ENCODE measurements at places on chromosomes 5 and 9.

- DNase-seq = no peak
Observed at GRCh38 chr9:34496149-34496712, 26.6 kb downstream of the ENHO start.

GRCh38 chr5:168366116-168366515 lies 74.7 kb downstream of the WWC1 start:
- no peak for DNase-seq

DNA sequence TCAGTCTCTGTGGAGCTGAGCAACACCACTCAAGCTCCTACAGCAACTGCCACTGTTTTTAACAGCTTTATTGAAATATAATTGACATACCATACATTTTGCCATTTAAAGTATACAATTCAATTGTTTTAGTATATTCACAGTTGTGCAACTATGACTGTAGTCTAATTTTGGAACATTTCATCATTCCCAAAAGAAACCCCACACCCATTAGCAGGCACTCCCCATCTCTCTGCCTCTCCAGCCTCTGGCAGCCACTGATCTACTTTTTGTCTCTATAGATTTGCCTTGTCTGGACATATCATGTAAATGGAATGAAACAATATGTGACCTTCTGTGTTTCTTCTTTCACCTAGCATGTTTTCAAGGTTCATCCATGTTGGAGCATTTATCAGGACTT lies 43.5 kb downstream of the RUSC2 start:
- DNase-seq = peak; percentile 51

DNA sequence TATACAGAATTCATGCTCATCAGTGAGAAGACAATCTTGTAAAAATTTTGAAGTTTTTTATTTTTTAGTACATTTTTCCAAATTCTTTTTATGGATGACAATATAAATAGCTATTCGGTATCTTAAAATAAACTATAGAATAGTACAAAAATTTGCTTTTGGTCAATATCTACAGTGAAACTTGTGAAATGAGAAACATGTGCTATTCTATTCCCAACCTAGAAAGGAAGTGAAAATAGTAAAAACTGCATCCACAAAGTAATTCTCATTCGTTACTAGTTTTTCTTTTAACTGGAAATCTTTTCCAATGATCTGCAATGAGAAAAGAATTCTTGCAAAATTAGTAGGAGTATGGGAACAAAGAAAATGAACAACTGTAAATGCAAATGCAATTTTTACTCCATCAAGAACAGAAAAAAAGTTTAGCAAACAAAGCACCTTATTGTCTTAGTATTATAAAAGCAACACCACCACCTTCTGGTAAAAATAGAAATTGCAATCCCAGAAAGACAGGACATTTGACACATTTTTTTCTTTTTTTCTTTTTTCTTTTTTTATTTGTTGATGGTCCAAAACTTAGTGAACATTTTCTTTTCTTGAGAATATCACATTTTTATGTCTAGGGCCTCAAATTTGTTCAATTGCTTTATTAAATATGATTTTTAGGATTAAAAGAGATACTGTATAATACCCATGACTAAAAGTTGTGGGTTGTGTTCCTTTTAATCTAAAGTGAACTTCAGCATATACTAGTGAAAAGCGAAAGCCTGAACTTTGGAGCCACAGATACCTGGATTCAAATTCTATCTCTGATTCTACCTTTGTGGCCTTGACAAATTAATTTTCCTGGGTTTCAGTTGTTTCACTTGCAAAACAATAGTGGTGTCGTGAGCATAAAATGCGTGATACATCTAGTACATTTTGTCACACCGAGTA lies 72.3 kb downstream of the SLCO4C1 start:
- DNase-seq = peak; percentile 65

GRCh38 chr9:87725356-87725899 lies 491 bp upstream of the CTSL start:
- DNase-seq = no peak

DNA sequence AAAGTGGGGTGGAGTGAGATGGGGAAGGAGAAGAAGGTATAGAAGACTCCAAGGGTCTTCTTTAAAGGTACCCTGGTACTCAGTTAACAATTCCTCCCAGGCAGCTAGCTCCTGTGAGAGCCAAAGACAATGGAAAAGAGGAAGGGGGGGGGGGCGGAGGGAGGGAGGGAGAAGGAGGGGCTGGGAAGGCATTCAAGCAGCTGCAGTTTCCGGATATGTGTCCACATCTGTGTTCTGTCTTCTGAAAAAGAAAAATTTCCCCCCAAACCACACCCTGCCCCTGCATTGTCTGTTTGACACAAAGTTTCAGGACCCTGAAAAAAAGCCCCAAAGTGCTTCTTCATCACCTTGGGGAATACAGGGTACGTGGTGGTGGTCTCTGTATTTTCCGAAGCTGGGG lies 11.1 kb downstream of the SPRY4 start:
- no peak for DNase-seq

DNA sequence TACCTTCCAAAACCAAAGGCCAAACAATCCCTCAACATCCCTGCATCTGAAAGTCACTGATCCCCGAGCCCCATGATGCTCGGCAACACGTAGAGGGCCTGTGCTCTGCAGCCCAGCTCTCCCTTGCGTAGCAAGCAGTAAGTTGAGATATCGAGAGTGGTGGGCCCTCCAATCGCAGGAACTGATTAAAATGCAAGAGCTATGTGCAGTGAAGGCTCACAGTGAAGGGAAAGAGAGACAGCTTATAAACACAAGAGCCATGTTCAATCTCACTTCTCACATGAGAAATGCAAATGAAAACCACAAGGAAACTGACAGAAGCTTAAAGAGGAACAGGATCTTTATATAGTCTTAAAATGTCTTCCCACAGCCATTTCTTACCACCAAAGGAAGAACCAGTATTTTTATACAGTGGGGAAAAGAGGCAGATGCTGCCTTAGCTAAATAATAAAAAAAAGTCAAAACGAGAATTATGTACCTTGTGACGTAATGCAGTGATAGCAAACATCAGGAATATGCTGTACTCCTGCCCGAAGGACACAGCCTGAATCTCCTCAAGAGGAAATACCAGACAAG lies 24.6 kb downstream of the TTF1 start:
- peak; percentile 72 for DNase-seq

GRCh38 chr5:154038261-154038706 lies 426 bp downstream of the FAM114A2 start:
- peak; percentile 42 for DNase-seq

DNA sequence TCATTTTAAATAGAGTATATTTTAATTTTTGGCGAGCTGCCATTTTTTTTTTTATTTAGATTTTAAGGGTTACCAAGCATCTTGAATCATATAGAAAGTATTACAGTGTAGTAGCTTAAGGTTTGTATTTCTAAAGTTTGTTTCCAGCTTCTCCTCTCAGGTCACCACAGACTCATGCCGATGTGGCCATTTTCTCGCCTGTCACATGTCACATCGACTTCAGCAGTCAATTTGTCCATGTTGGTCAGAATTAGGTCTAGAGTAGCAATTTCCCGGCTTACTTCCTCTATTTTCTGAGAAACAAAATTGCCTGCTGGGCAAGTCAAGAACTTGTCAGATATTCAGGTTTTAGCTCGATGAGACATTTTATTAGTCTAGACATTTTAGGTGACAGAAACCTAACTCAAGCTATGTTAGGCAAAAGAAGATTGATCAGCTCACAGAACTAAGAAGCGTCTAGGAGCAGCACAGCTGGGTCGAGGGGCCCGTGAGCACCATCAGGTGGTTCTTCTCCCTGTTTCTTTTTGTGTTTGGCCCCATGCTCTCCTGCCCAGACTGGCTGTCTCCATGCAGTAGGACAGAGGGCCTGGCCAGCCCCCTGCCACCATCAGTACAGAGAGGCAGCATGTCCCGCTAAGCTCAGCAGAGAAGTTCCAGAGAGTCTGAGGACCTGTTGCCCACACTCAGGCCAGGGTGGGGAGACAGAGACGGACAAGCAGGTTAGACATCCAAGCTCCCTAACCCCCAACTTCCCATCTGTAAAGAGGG lies 48.4 kb upstream of the AFAP1L1 start:
- DNase-seq = peak; percentile 69

- DNase-seq = no peak
Observed at GRCh38 chr5:148147415-148147814, 20.9 kb upstream of the SPINK14 start.

GRCh38 chr9:99720455-99721050 lies 101.1 kb upstream of the NR4A3 start:
- DNase-seq = peak; percentile 80

DNA sequence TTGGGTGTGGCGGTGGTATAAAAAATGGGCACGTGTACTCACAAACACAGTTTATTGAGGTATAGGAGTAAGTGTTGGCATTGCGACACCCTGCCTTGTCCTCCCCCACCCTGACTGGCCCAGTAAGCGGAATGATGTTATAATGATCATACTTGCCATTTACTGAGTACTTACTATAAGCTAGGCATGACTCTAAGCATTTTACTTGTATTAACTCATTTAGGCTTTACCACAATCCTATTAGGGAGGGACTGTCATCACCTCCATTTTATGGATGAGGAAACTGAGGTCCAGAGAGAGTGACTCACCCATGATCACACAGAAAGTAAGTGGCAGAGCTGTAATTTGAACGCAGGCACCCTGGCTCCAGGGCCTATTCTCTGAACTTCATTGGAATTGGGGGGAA lies 2.3 kb downstream of the SMIM3 start:
- peak; percentile 81 for DNase-seq

GRCh38 chr9:91424403-91425176 lies 958 bp upstream of the NFIL3 start:
- DNase-seq = peak; percentile 84

DNA sequence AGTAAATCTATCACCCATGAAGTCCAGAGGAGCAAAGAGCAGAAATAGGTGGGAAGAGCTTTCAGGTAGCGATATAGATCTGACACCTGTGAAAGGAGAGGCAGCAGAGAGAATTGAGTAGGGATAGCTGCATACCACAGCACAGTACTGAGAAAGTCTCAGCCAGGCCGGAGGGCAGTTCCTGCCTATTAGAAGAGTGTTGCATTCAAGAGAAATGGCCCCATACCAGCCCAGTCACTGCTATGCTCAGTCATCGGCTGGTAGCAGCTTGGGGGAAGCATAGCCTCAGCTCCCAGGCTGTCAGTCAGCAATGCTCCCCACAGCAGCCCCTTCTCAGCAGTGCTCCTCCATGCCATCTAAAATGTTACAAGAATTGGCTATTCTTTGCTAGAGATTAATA lies 285.1 kb upstream of the CDH6 start:
- DNase-seq = no peak

GRCh38 chr9:119026120-119026519 lies 343.1 kb downstream of the BRINP1 start:
- DNase-seq = no peak

- no peak for DNase-seq
Observed at GRCh38 chr9:94140418-94140780, 56.1 kb downstream of the PTPDC1 start.

- no peak for DNase-seq
Observed at GRCh38 chr5:177984584-177985206, 11.3 kb downstream of the PROP1 start.

- DNase-seq = no peak
Observed at GRCh38 chr5:101626572-101626971, 669.5 kb downstream of the SLCO4C1 start.

DNA sequence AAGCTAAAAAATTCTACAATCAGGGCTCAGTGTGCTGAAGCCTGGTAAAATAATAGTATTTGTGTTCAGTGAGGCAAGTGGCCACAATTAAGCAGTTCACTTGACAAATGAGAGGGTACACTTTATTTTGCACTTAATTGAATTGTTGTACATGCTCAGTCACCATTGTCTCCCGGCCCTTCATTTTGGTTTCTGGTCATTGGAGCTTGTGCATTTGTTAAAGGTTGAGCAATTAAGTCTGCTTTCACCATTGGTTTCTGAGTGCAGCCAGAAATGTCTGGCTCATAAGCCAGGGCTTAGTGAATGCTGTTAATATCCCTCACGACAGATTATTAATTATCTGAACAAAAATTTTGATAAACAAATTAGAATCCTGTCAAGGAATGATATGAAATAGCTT lies 89.6 kb downstream of the PRDM6 start:
- no peak for DNase-seq

GRCh38 chr5:62948301-62948700 lies 369.7 kb downstream of the LRRC70 start:
- DNase-seq = no peak

- DNase-seq = no peak
Observed at GRCh38 chr9:68653141-68653595, 51.9 kb upstream of the PIP5K1B start.

DNA sequence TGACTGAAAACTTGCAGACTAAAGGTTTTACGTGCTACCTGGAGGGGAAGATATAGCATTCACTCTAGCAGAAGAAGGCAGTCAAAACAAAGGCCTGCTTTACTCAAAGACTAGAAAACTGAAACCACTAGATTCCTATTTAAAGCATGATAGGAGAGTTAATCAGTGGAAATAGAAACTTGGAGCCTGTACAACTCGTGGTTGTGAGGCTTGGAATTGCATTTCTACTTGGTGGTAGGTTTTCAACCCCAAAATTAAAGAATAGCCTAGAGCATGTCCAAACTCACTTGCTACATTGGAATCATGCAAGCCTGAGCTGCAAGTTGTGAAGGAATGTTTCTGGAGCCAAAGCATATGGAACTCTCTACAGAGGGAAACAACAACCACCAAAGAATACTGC lies 1526.4 kb upstream of the NUDT12 start:
- no peak for DNase-seq

DNA sequence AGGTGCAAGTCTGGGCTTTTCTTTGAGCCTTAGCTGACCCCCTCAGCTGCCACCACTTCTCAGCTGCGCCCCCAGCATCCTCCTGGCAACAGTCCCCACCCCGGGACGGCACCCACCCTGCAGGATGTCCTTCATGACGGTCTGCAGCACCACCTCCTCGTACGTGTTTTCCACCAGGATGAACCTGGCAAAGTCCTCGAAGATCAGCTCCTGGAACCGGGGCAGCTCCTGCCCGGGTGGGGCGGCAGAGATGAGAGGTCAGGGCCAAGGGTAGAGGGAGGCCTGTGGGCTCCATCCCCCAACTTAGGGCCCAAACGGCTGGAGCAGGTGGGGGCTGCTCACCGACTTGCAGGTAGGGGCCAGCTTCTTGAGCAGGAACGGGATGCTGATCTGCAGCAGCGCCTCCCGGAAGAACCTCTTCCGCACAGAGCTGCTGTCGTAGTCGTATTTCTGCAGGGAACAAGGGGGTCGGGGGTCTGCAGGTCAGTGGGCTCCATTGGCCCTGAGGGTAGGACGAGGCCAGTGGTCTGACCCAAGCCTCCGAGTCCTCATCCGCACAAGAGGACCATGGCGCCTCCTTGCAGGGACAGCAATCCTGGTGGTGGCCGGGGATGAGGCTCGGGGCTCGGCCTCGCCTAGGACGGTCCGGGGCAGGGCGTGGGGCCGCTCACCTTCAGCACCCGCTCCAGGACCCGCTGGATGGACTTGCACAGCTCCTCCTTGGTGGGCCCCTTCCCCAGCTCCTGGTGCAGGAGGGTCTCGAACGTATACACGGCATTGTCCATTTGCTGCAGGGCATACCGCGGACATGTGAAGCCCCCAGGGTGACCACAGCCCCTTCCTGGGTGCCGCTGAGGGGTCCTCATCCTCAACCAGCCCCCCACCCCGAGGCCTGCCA lies 56.7 kb downstream of the LRSAM1 start:
- no peak for DNase-seq

- DNase-seq = no peak
Observed at GRCh38 chr5:89729623-89730301, 679.8 kb downstream of the CETN3 start.

All from inflammatory macrophage treated with lipopolysaccharide for 4 hours (primary cell).